ENCODE measurements at places on chromosomes 2 and 18. TPM values are rescaled to one million over a fixed set of nuclear protein-coding genes. Genes with fewer than 3 reads are reported as not detected.

DNA sequence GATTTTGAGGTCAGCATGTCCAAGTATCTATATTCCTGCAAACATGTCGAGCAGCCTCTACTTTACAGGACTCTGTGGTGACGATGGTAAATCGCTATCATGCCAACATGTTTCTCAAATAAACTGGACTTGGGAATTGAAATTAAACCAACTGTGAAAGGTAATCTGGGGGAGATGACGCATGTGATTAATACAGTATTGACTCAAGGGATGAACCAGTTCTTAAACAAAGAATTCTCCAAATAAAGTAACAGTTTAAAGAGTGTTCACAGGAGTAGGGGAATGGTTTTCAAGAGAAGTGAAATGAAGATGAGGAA is 54.3 kb downstream of the THUMPD2 start:
- no peak for DNase-seq
- no peak overlapping the region for H3K4me3 ChIP-seq
- no peaks in the 10 kb centered on the region for H3K4me1 ChIP-seq
- H3K27me3 ChIP-seq = peaks cover 21% of the 10 kb centered on the region
- H3K36me3 ChIP-seq = no peaks in the 10 kb centered on the region

GRCh38 chr2:217799563-217800432 is 203.0 kb downstream of the TNS1 start:
- peaks cover 5% of the 10 kb centered on the region for H3K4me1 ChIP-seq
- DNase-seq = peak; percentile 33
- no peaks in the 10 kb centered on the region for H3K36me3 ChIP-seq
- H3K4me3 ChIP-seq = no peak overlapping the region
- H3K27ac ChIP-seq = no peak overlapping the region

- H3K36me3 ChIP-seq = peaks cover 20% of the 10 kb centered on the region
- DNase-seq = no peak
- H3K4me1 ChIP-seq = peaks cover 1% of the 10 kb centered on the region
- no peaks in the 10 kb centered on the region for H3K27me3 ChIP-seq
- no peak overlapping the region for H3K4me3 ChIP-seq
Measured at GRCh38 chr18:62730941-62731340, 15.6 kb downstream of the PHLPP1 start.

DNA sequence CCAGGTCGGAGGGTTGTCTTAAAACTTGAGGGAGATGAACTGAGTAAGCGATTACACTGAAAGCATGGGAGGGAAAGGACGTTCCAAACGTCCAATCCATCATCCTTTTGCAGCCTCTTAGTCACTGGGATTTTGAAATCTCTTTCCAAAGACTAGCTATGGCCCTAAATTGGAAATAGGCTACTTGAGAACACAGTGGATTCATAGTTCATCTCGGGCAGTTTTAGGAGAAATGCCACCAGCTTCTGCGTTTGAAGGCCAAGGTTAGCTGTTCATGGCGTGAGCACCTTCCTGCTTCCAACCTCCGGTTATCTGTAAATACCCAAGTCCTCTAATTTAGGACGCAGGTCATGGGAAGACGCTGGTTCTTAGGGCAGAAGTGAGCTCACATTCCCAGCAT is 821 bp upstream of the EML6 start:
- no peak for DNase-seq
- H3K27ac ChIP-seq = peak overlapping the region; percentile 60
- no peaks in the 10 kb centered on the region for H3K36me3 ChIP-seq
- peak overlapping the region; percentile 88 for H3K4me3 ChIP-seq
- peaks cover 61% of the 10 kb centered on the region for H3K27me3 ChIP-seq
- peaks cover 16% of the 10 kb centered on the region for H3K4me1 ChIP-seq

GRCh38 chr2:136141510-136142149 is 23.7 kb upstream of the CXCR4 start:
- no peak overlapping the region for H3K27ac ChIP-seq
- H3K4me1 ChIP-seq = peaks cover 34% of the 10 kb centered on the region
- H3K27me3 ChIP-seq = peaks cover 54% of the 10 kb centered on the region
- no peak for DNase-seq
- H3K36me3 ChIP-seq = peaks cover 2% of the 10 kb centered on the region

GRCh38 chr18:22213333-22213973 is 44.1 kb downstream of the GATA6 start:
- H3K27me3 ChIP-seq = no peaks in the 10 kb centered on the region
- no peak overlapping the region for H3K27ac ChIP-seq
- DNase-seq = no peak
- H3K36me3 ChIP-seq = no peaks in the 10 kb centered on the region

- DNase-seq = no peak
- no peaks in the 10 kb centered on the region for H3K4me1 ChIP-seq
- no peaks in the 10 kb centered on the region for H3K36me3 ChIP-seq
- peaks cover 35% of the 10 kb centered on the region for H3K27me3 ChIP-seq
- no peak overlapping the region for H3K27ac ChIP-seq
Measured at GRCh38 chr2:173511357-173511756, 156.7 kb downstream of the CDCA7 start.

DNA sequence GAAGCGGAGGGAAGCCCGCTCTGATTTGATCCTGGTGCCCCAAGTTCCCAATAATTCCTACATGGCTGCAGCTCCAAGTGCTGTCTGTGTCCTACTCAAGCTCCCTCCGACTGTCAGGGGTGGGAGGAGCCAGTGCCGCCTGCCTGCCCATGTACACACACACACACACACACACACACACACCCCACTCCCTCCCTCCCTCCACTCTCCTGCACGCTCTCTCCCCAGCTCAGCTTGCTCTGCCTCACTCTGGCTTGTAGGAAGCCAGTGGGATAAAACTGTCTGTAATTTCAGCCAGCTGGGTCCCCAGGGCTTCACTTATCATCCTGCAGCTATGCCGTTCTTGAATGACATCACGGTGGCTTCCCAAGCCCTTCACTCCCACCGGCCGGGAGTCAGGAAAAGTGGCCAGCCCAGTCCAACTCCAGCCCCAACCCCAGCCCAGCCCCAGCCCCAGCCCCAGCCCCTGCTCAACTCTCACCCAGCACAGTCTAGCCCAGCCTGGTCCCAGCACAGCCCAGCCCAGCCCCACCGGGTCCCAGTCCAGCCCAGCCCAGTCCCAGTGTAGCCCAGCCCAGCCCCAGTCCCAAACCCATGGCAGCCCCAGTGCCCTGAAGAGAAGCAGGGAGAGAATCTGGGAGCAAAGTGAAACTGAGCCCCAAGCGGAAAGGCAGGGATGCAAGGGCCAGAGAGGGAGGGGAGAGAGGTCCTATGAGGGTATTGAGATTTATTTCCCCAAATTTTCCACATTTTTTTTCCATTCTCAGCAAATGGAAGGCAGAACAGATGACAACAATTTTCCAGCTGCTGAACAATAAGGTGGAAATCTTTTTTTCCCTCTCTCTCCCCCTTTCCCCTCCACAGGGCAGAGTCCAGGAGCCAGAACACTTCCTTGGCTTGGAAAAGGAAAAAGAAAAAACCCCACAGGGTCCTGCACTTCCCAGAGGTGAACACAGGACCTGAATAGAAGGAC is 144.0 kb downstream of the TNS1 start:
- H3K4me1 ChIP-seq = no peaks in the 10 kb centered on the region
- H3K4me3 ChIP-seq = no peak overlapping the region
- H3K36me3 ChIP-seq = no peaks in the 10 kb centered on the region
- DNase-seq = no peak

DNA sequence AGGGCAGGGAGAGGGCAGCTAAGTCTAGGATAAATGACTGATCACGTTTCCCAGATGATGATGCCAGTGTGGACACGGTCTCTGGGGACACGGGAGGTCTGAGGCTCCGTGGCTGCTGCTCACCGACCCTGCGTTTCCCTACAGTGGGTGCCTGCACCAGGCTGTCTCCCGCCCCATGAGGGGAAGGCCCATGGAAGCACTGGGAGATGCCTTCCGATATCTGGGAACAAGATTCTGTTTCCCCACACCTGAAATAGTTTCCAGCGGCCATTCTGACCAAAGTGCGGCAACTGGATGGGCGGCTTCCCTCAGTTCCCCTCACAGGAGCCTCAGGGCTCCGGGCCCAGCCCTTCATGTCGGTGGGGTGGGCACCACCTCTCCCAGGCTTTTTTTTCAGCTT is 83.1 kb downstream of the EDAR start:
- no peak overlapping the region for H3K4me3 ChIP-seq
- no peaks in the 10 kb centered on the region for H3K36me3 ChIP-seq
- no peak for DNase-seq

DNA sequence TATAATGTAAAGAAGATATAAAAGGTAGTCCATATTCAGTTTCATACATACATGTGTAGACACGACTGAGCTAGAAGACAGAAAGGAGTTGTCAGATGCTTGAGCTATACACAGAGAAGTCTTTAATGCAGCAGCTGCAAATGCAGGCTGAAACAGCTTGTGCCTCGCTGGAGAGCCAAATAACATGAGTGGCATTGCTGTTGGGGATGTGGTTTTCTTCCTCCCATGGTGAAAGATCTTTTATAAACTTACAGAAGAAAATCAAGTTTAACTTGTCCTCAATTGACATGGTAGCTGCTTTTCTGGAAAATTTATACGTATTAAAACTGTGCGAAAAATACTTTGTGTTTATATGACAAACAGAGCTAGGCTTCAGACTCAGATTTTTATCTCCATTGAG is 16.4 kb upstream of the IL1R1 start:
- H3K27ac ChIP-seq = no peak overlapping the region
- H3K36me3 ChIP-seq = peaks cover 2% of the 10 kb centered on the region
- H3K27me3 ChIP-seq = peaks cover 5% of the 10 kb centered on the region
- H3K4me1 ChIP-seq = peaks cover 4% of the 10 kb centered on the region
- no peak overlapping the region for H3K4me3 ChIP-seq
- DNase-seq = no peak

DNA sequence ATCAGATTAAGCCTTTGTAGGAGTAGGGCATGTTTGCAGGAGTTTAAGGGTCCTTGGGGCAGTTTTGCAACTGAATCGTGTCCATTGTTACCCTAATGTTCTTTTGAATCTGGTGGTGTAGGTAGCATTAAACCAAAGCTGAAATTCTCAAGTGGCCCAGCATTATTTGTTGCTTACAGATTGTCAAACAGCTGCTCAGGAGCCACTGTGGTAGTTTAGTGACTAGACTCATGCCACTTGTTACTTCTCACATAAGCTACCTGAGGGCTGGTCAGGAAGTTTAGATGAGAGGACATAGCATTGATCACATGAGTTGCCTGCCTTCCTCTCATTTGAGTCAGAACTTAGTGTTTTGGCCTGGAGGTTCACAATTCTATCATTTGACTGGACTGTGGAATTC is 157.6 kb downstream of the HAUS1 start:
- DNase-seq = no peak
- H3K36me3 ChIP-seq = peaks cover 44% of the 10 kb centered on the region
- H3K27me3 ChIP-seq = no peaks in the 10 kb centered on the region
- H3K4me3 ChIP-seq = no peak overlapping the region
- no peak overlapping the region for H3K27ac ChIP-seq

GRCh38 chr2:22821458-22821857 is 563.5 kb upstream of the KLHL29 start:
- no peak overlapping the region for H3K27ac ChIP-seq
- H3K36me3 ChIP-seq = no peaks in the 10 kb centered on the region
- H3K27me3 ChIP-seq = no peaks in the 10 kb centered on the region
- no peak overlapping the region for H3K4me3 ChIP-seq
- no peak for DNase-seq

- H3K36me3 ChIP-seq = no peaks in the 10 kb centered on the region
- H3K27ac ChIP-seq = no peak overlapping the region
- no peak overlapping the region for H3K4me3 ChIP-seq
- no peaks in the 10 kb centered on the region for H3K27me3 ChIP-seq
- no peak for DNase-seq
- no peaks in the 10 kb centered on the region for H3K4me1 ChIP-seq
Measured at GRCh38 chr18:39909706-39910105, 2045.3 kb upstream of the PIK3C3 start.

DNA sequence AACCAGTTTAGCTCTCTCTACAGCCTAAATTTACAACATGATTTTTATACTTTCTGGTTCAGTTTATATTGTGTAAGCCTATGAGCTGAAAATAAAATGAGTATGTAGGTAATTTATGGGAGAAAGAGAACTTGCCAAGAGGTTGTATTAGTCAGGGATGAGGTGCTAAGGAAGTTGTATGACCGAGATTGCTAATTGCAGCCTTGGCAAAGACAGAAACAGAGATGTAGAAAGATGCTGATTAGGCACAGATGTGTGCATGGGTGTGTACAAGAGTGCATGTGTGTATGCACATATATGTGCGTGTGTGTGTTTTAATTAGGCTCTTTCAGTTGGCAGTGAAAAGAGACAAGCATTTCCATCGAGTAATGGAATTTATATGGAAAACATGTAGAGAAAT is 213.9 kb downstream of the FBXO15 start:
- no peaks in the 10 kb centered on the region for H3K36me3 ChIP-seq
- H3K27ac ChIP-seq = no peak overlapping the region
- H3K4me3 ChIP-seq = no peak overlapping the region

GRCh38 chr2:24438106-24438505 is 52.9 kb upstream of the NCOA1 start:
- H3K27me3 ChIP-seq = no peaks in the 10 kb centered on the region
- H3K36me3 ChIP-seq = no peaks in the 10 kb centered on the region
- no peak for DNase-seq
- no peak overlapping the region for H3K4me3 ChIP-seq
- H3K27ac ChIP-seq = no peak overlapping the region

DNA sequence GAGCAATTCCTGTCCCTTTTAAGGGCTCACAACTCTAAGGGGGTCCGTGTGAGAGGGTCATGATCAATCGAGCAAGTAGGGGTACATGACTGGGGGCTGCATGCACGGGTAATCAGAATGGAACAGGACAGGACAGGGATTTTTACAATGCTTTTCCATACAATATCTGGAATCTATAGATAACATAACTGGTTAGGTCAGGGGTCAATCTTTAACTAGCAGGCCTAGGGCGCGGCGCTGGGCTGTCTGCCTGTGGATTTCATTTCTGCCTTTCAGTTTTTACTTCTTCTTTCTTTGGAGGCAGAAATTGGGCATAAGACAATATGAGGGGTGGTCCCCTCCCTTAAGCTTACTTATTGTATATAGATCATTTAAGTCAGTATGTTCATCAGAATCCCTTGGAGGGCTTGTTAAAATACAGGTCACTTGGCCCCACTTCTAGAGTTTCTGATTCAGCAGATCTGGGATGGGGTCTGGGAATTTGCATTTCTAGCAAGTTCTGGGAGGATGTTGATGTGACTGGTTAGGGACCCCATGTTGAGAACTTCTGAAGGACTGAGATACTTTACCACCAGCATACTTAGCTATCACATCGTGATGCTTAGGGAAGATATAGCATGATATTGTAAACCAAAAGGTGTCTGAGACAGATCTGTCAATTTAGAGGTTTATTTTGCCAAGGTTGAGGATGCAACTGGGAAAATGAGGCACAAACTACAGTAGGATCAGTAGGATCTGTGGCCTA is 2.8 kb upstream of the INPP4A start:
- peaks cover 40% of the 10 kb centered on the region for H3K36me3 ChIP-seq
- DNase-seq = no peak
- H3K4me3 ChIP-seq = no peak overlapping the region
- peaks cover 47% of the 10 kb centered on the region for H3K4me1 ChIP-seq

Gene SH3RF3
- total RNA-seq = 0.06 TPM

Gene ANO7
- total RNA-seq = 0.53 TPM

Gene SERPINB13
- total RNA-seq = not detected

Gene AP1S3
- 13.5 TPM for total RNA-seq

Gene SP140
- total RNA-seq = 142 TPM

Gene NOSTRIN
- not detected for total RNA-seq

Data from activated CD8-positive, alpha-beta memory T cell treated with anti-CD3 and anti-CD28 coated beads, Interleukin-2, amount 10 ng/mL, durations not matched to agents 7 days and 5 days (primary cell).